ENCODE measurements at places on chromosomes 4 and X. TPM values are rescaled to one million over a fixed set of nuclear protein-coding genes. Genes with fewer than 3 reads are reported as not detected.

The MORC4 gene
- total RNA-seq, result 9.8 TPM

The MGARP gene
- total RNA-seq, result 0.35 TPM

The PARM1 gene
- total RNA-seq, result 0.05 TPM

- no peak for DNase-seq
Measured at GRCh38 chr4:144716778-144717177, 70.8 kb downstream of the HHIP start.

DNA sequence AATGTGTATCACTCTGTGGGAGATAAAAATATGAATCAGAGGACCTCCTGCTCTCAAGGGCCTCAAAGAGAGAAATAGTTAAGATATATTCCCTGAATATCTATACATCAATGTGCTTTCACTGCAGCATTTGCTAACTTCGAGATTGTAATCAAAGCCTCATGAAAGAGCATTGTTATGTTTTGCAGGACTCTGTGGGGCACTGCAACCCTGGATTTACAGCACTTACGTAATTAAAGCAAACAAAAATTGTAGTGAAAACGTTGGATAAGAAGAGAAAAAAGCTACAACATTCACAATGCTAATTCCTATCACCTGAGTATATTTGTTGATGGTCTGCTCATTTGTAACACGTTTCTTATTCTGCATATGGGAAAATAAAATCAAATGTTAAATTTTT, 48.0 kb downstream of the ETNPPL start:
- no peak for DNase-seq

DNA sequence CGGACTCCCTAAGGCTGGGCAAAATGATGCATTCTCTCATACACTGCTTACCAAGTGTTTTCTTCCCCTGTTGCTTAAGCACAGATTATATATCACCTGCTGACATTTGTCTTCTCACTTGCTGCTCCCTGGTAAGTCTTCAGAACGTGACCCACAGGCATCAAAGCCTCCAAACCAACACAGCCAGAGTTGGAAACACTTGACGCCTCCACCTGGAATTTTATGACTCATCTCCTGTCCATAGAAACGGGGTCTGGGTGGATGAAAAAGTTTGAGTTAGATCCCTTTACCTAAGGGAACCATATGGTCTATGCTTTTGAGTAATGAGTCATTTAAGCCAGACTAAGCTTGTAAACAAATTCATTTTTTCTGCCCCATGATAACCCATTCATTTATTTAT, 251.6 kb downstream of the USP46 start:
- DNase-seq, result no peak

DNA sequence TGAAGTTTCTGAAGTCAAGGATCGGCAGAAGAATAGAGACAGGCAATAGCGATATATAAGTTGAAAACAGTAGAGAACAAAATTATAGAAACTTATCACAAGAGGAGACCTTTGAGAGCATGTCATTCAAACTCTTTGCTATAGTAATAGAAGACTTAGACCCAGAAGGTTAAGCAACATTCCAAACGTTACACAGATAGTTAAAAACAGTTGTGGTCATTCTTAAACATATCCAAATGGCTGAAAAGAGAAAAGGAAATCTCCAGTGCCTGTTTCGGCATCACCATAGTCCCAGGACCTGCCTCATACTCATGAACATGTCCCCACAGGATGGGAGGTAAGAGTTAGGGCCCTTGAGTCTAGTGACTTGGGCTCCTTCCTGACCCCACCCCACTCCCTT, 258.1 kb upstream of the NOCT start:
- no peak for DNase-seq

- DNase-seq, result no peak
Measured at GRCh38 chr4:123409334-123409733, 12.7 kb downstream of the SPRY1 start.

DNA sequence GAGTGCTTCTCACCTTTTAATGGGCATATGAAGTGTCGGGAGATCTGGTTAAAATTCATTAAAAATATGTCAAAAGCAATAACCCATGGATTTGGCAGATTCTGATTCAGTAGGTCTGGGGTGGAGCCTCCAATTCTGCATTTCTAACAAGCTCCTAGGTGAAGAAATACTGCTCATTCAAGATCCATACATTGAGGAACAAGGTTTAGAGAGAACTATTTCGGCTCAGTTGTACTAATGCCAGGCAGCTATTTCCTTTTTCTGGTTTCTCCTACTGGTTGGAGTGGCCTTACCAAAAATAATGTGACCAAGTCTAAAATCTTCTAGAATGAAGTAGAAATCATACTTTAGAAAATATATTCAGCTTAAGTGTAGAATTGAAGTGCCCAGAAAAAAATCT, 117.5 kb downstream of the TSPAN7 start:
- no peak for DNase-seq

GRCh38 chrX:33204889-33205288, 6.5 kb downstream of the DMD start:
- no peak for DNase-seq

DNA sequence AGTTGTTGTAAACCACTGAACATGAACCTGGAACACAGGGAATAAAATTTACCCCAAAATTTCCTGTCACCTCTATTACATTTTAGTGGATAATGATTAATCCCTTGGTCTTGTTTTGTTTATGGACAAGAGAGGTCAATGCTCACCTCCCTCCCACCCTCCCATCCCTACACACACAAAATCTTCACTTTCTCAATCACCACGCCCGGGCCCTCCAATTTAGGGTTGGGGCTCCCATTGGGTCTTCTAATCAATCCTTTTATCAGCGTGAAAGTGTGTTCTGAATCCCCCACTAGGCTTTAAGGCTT, 23.1 kb downstream of the ABCG2 start:
- DNase-seq, result no peak

- DNase-seq, result no peak
Measured at GRCh38 chr4:93529692-93530372, 298.7 kb upstream of the ATOH1 start.

- peak; percentile 10 for DNase-seq
Measured at GRCh38 chrX:14529290-14529989, at the start of gene GLRA2. Gene GLRA2 (plus strand): TSS chrX:14529536. CDS start chrX:14530058, 522 bp downstream.

DNA sequence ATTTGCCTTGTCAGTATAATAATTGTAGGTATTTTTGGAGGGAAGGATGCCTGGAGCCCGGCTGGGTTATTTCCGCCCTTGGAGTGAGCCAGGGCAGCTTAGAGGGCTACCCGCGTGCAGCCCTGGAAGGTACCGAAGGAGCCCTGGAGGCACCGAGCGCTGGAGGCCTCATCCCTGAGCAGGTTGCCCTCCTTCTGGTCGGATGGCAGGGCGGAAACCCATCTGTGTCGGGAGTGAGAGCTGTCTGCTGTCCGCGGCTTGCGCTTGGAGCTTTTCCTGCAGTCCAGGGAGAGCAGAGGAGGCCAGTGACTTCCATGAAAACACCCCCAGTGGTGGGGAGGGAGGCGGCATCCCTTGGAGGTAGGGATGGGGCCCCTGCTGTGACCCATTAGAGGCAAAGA, 122.1 kb downstream of the TBL1X start:
- no peak for DNase-seq

DNA sequence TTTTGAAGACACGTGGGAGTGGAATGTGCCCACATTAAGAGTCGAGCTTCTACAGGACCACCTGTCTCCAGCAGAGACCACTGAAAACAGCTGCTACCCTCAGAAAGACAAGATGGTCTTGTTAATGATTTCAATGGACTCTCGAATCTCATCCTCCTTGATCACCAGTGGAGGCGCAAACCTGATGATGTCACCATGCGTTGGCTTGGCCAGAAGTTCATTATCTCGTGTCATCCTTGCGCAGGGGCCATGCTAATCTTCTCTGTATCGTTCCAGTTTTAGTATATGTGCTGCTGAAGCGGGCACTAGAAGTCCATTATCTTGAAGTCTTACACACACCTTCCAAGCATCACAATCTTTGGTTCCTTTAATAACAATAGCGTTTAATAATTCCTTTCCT, 23.3 kb downstream of the SPACA5B start:
- no peak for DNase-seq

GRCh38 chr4:69095301-69095731, 958 bp upstream of the UGT2B7 start:
- DNase-seq, result no peak

GRCh38 chr4:94897023-94897422, 139.3 kb downstream of the BMPR1B start:
- DNase-seq, result no peak

DNA sequence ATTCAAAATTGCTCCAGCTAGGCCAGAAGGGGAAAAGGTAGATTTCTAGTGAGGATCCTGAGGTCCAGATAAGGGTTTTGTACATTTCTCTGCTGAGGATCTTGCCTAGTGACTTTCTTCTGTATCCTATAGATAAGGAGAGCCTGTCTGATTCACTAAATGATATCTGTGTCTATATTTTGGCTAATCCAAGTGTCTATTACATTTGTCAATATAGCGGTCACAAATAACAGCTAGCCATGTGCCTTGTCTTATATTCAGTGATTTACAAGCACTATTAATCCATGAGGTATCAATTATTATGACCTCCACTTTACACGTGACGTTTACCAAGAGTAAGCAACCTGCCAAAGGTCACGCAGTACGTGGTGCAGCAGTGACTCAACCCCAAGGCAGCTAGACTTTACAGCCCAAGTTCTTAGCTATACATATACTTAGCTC, 41.6 kb downstream of the TMEM165 start:
- DNase-seq, result no peak
